ENCODE measurements at places on chromosomes 4 and X. TPM values are rescaled to one million over a fixed set of nuclear protein-coding genes. Genes with fewer than 3 reads are reported as not detected.

GRCh38 chr4:185143601-185143969 lies 519 bp downstream of the SLC25A4 start:
- peak overlapping the region; percentile 90 for H3K4me3 ChIP-seq
- no peaks in the 10 kb centered on the region for H3K36me3 ChIP-seq
- peak; percentile 55 for DNase-seq
- no peaks in the 10 kb centered on the region for H3K4me1 ChIP-seq
- no peak overlapping the region for H3K27ac ChIP-seq

The AFP gene
- total RNA-seq = not detected

DNA sequence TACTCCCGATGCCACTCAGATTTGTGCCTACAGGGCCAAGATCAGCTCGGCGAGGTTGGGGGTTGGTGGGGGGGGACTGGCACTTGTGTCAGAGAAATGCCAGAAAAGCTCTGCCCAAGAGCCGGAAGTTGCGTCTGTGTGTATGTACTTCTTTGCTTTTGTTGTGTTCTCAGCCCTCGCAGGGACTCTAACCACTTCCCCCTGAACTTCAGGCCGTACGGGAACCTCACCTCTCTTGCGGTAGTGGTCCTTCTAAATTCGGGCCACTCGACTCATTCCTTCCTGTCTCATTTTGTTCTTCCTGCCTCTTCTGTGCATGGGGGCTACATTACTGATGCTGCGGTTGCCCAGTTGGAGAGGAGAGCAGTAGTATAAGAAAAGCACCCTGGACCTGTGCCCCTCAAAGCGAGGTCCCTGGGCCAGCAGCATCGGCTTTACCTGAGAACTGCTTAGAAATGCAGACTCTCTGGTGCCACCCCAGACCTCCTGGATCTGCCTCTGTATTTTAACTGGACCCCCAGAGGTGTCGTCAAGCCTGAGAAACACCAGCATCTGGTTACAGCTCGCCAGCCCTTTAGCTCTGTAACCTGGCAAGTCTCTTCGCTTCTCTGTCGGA lies 146.3 kb upstream of the RPS6KA3 start:
- H3K36me3 ChIP-seq = no peaks in the 10 kb centered on the region
- no peaks in the 10 kb centered on the region for H3K27me3 ChIP-seq
- no peak overlapping the region for H3K27ac ChIP-seq
- no peak overlapping the region for H3K4me3 ChIP-seq
- DNase-seq = no peak
- H3K4me1 ChIP-seq = no peaks in the 10 kb centered on the region

The DDX60 gene
- 8.0 TPM for total RNA-seq

DNA sequence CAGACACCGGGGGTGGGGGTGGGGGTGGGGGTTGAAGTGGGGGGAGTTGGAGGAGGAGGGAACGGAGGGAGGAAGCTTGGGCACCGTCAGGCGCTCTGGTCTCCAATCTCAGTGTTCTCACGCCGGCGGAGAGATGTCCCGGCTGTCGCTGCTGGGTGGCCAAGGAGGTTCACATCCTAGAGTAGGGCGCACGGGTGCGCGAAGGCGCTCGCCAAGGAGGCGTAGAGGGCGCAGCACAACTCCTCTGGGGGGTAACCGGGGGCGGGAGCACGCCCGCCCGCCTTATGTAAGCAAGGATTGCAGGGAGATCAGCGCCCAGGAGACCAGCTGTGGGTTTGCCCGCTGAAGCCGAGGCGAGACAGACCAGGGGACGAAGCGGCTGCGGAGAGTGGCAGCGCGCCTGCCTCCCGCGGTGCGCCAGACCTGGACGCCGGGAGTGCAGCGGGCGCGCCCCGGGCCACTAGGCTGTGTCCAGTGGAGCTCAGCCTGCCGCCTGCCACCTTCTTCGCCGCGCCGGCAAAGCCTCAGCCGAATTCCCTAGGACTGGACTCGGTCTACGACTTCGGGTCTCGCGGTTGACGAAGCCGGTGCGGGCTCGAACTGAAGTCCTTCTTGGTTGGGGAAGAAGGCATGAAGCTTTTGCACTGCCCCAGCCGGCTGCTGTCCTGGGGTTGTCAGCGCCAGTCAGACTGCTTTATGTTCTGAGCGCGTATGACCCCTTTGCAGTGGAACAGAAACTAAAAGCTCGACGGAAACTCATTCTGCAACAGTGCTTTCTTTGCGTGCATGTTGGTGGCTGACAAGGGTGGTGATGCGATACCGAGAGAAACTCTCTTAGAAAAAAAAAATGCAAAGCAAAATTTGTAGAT lies 707 bp upstream of the UNC5C start:
- peaks cover 48% of the 10 kb centered on the region for H3K27me3 ChIP-seq
- H3K27ac ChIP-seq = no peak overlapping the region
- no peaks in the 10 kb centered on the region for H3K4me1 ChIP-seq
- peak overlapping the region; percentile 61 for H3K4me3 ChIP-seq
- no peaks in the 10 kb centered on the region for H3K36me3 ChIP-seq
